ENCODE measurements at places on chromosomes 16 and 17. TPM values are rescaled to one million over a fixed set of nuclear protein-coding genes. Genes with fewer than 3 reads are reported as not detected.

MT1G gene
- 1.9 TPM for total RNA-seq

CES1 gene
- total RNA-seq = 5.9 TPM

FOXN1 gene
- not detected for total RNA-seq

PSMB3 gene
- total RNA-seq = 149 TPM

DNAJA2 gene
- 85.1 TPM for total RNA-seq

GSDMA gene
- total RNA-seq = not detected

C16orf86 gene
- 2.8 TPM for total RNA-seq

IRF8 gene
- total RNA-seq = 15.4 TPM

GFAP gene
- total RNA-seq = 3,271 TPM

CDH3 gene
- total RNA-seq = 28.3 TPM

CCL16 gene
- 0.28 TPM for total RNA-seq

PPP1R27 gene
- not detected for total RNA-seq

Data from spinal cord (tissue), 10 donors.